HS-5 (cell line): ENCODE measurements at places on chromosomes 4 and X.

DNA sequence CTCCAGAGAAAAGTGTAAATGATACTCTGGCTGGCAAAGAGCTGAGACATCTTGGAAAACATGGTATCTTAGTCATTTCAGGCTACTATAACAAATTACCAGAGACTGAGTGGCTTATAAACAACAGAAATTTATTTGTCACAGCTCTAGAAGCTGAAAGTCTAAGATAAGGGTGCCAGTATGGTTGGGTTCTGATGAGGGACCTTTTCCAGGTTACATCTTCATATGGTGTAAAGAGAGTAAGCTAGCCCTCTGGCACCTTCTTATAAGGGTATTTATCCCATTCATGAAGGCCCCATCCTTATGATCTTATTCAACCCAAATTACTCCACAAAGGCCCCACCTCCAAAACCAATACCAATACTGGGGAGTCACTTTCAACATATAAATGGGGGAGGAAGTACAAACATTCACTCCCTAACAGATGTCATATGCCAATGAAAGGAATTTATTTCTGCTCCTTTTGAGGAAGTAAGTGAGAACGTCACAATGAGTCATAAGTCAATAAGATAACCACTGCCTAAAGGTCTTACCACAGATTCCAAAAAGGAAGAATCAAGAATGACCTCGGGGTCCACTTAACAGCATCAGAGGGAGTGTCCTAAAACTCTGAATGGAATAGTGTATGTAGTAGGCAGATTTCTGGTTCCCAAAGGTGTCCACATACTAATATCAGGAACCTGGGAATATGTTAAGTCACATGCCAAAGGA lies 246.6 kb downstream of the OPHN1 start:
- peak; percentile 49 for DNase-seq

DNA sequence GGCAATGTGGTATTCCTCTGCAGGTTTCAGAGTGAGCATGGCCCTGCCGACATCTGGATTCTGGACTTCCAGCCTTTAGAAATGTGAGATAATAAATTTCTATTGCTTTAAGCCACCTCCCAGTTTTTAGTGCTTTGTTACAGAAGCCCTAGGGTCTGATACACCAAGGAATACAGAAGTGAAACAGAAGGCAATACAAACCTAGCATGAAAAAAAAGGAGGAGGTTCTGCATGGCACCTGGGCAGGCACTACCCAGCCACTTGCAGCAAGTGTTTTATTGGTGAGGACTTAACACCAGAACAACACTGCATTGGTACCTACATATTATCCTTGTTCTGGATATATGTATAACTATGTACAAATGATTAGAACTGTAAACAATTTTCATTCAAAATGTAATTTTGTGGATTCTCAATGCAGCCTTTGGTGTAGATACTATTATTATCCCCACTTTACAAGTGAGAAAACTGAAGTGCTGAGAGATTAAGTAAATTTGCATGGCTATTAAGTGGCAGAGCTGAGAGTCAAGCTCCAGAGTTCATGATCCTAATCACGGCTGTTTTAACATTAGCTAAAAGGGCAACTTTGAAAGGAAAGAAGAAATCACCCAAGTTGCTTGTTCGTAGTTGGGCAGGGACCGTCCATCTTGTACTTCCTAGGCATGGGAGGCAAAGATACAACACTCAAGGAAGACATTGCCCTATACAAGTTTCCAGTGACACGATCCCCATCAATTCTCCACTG lies 71.8 kb downstream of the IL21 start:
- DNase-seq = no peak

DNA sequence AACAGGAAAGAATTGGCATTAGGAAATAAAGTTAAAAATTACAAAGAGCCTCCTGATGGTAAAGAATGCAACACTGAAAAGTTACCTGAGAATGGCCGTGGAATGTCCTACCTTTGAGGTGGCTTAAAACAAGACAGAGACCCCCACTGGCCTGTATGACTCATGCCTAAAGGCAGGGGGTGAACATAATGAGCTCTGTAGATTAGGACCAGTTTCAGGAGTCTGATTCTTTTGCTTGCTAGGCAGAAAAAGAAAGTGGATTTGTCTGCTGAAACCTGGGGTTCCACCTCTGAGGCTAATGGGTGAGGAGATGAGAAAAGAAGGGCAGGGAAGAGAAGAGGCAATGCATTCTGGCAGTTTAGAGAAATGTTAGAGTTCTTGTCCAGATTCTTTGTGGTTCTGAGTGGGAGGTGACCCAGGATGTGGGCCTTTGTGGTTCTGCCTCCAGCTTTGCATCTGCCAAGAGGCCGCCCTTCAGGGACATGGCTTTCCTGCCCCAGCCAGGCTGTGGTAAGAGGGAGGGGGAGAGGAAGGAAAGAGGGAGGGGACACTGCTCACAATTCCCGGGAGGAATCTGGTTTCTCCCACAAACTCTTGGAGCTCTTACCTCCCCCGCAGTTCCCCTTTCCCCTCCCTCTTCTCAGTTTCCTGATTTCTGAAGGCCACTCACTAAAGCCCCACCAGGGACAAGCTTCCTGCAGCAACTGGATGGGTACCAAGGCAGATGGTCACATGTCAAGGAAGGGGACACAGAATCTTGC lies 109.6 kb downstream of the EFNB1 start:
- DNase-seq = no peak

DNA sequence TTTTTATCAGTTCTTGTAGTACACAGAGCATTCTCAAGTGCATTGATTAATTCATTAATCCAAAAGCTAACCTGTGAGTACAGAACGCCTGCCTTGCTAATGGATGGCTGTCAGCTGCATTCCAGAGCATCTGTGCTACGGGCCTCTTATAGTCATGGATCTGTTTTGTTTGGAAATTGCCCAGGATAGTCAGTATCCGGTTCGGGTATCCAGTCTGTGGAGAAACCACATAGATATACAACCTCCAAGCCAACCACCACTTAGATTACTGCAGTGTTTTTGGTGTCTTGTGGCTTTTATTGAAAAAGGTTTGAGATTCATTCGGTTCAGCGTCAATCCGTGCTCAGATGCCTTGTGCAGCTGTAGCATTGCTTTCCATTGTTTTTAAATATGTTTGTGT lies 4.0 kb downstream of the LAP3 start:
- DNase-seq = no peak

DNA sequence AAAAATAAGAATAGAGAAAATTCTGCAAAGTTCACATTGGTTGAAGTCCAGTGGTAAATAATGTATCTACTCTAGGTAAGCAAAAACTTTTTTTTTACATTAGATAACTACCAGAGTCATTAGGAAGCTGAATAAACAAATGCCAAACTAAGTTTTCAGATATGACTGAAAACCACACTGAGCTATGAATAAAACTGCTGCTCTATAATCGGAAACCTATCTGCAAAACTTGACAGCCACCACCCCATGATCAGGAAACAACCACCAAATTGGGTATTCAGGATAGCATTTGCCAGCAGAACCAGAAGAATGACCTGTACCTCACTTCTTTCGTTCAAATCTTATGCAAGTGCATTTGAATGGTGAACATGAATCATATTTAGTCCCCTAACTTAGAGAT lies 173.0 kb upstream of the TET2 start:
- no peak for DNase-seq

DNA sequence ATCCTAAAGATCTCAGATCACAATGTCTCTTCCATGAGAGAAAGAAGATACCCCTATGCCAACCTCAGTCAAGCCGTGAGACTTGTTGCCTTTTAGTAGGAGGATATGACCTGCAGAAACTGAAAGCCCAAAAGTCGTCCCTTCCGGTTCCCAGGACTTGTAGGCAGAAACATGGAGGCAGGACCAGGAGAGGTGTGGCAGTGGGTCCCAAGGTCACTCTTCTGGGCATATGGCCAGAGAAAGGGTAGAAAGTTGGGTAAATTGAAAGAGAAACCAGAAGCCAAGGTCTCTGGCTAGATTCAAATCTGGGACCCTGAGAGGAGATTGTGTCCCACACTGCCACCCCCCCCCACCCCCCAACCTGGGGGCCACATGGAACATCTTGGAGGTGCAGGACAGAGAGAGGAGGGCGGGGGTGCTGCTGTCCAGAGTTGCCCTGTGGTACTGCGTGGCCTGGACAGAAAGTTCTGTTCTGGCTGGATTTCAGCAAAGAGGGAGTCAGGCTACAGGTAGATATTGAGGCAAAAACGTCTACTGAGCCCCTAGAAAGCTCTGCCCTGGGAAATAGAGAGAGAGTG lies 55.4 kb downstream of the DDX3X start:
- no peak for DNase-seq

GRCh38 chr4:11455201-11455835 lies 26.6 kb upstream of the HS3ST1 start:
- no peak for DNase-seq

DNA sequence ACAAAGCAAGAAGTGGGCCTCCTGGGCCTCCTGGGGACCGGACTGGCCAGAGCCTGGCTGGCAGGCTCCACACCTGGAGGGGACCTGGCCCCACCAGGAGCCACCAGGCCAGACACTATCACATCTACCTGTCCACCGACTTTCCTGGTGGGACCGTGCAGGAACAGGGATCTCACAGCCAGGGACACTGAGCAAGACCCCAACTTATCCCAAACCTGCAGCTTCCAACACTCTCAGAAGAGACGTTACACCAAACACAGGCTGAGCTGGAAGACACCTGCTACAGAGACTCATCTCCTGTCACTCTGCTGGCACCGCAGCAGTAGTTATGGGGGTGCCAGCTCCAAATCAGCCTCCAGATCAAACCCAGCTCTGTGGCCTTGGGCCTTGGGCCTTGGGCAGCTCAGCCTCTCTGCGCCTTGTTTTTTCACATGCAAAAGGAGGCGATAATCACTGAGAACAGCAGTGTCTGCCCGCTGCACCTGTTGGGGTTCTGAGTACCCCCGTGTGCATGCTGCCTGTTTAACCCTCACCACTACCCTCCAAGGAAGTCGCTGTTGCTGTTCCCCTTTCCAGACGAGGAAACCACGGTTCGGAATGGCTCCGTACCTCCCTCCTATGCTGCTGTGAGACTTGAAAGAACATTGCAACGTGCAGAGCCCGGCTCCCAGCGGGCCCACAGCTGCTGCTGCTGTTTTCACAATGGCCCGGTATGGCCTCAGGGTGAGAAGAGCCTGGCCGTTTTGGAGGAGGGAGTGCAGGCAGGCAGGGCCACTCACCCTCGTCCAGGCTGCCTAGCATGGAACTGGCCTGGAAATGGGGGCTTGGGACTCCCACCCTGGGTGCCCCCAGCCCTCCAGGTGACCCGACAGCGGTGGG lies 69.6 kb downstream of the ADRA2C start:
- no peak for DNase-seq
